Amygdala (tissue), 56 donors: ENCODE measurements at places on chromosomes 1 and 21.

DNA sequence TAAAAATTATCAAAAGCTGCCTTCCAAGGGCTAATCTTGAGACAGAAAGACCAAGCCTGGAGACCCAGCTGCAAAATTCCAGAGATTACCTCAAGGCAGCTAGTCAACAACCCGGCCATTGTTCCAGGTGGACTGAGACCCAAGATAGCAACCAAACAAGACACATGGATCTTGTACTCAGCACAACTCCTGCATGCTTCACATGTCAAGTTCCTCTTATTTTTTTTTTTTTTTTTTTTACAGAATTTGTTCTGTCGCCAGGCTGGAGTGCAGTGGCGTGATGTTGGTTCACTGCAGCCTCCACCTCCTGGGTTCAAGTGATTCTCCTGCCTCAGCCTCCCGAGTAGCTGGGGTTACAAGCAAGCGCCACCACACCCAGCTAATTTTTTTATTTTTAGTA is 40.1 kb downstream of the CD2 start:
- DNase-seq, result no peak

- no peak for DNase-seq
These were observed 6.3 kb upstream of the MAP10 start for GRCh38 chr1:232798920-232799319.

GRCh38 chr21:43800566-43800965 is 11.2 kb downstream of the RRP1 start:
- no peak for DNase-seq

GRCh38 chr1:176670853-176671252 is 207.9 kb downstream of the PAPPA2 start:
- DNase-seq, result no peak

- DNase-seq, result no peak
These were observed 306.3 kb downstream of the LMX1A start for GRCh38 chr1:165050246-165050645.

- no peak for DNase-seq
These were observed 576 bp upstream of the TPM3 start for GRCh38 chr1:154192476-154192875.

DNA sequence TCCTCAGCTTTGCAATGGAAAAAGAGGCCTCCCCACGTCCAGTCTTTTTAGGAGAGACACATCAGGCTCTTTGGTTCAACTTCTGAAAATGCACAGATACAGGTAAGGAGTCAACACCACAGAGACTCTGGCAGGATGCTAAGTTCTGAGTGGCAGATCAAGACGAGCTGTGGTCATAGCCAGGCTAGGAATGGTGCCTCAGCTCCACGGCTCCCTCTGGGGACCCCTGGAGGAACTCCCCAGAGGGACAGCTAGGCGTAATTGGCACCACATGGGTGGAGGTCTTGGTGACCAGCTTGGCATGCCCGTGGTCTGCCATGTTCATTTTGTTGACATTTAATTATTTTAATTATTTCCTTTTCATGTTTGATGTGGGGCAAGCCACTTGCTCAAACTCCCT is 206.1 kb downstream of the KAZN start:
- DNase-seq, result no peak

DNA sequence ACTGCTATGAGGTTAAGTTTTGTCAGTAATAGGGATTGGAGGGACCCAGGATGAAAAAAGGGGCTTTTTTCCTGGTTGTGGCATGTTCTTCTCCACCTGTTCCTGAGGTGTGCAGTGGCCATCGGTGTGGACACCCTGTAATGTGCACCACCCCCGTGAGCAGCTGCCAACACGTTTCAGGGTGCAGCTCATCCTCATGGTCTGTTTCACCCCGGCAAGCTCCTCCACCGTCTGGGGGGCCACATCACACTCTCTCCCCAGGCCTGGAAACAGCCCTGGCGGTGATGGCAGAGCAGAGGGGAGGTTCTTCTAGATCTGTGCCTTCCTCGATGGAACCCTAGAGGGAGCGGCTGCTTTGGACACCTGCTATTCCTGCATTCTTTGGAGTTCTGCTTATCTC is 435.4 kb downstream of the MATN1 start:
- no peak for DNase-seq

- no peak for DNase-seq
These were observed 4.5 kb upstream of the IER5 start for GRCh38 chr1:181083842-181084605.

DNA sequence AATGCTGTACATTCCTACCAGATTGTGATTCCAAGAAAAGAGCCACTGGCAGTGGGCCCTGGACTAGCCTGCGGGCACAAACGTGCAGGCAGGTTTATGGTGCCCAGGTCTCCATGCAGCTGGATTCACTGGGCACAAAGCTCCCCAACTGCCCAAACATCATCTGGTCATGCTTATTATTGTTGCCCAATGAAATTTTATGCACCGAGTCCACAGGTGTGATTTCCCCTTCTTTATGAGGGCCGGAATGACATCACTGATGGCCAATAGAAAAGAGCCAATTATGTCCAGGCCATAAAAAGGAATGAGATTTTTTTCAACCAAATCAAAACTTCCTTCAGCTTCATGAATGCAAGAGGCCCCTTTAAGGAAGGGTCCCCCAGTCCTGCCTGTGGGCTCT is 66.2 kb downstream of the ERI3 start:
- no peak for DNase-seq

- DNase-seq, result no peak
These were observed 29.4 kb upstream of the CD2 start for GRCh38 chr1:116724765-116725375.

DNA sequence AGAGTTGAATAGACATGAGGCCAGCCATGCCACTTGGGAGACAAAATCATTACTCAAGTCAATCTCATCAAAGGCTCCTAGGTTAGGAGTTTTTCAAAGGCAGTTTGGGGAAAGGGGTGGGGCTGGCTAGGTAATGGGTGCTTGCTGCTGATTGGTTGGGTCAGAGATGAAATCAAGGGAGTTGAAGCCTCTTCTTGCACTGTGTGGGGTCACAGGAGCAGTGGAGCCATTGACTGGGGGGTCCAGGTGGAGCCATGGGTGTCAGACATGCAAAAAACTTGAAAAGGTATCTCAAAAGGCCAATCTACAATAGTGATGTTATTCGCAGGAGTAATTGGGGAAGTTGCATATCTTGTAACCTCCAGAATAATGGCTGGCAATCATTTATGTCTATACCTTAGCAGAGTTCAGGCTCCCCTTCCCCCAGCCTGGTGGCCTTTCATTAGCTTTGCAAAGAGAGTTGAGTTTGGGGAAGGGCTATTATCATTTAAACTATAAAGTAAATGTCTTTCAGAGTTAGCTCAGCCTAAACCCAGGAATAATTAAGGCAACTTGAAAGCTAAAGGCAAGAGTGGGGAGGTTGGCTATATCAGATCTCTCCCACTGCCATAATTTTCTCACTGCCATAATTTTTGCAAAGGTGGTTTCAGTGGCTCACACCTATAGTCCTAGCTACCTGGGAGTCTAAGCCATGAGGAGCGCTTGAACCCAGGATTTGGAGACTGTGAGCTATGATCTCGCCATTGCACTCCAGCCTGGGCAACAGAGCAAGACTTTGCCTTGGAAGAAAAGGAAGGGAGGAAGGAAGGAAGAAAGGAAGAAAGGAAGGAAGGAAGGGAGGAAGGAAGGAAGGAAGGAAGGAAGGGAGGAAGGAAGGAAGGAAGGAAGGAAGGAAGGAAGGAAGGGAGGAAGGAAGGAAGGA is 7.8 kb upstream of the PINK1 start:
- DNase-seq, result no peak
